ENCODE measurements at places on chromosomes 7 and 10. TPM values are rescaled to one million over a fixed set of nuclear protein-coding genes. Genes with fewer than 3 reads are reported as not detected.

The AP4M1 gene
- total RNA-seq, result 15.7 TPM

The TLX1 gene
- total RNA-seq, result not detected

The CYP3A4 gene
- total RNA-seq, result not detected

The COMTD1 gene
- 14.6 TPM for total RNA-seq

The HOXA10 gene
- total RNA-seq, result not detected

The SPAG6 gene
- not detected for total RNA-seq

The ZNF3 gene
- 31.5 TPM for total RNA-seq

The ZYX gene
- total RNA-seq, result 93.1 TPM

The DLX6 gene
- not detected for total RNA-seq

The LRMDA gene
- 1.5 TPM for total RNA-seq

The CFAP43 gene
- 0.36 TPM for total RNA-seq

The FBXO24 gene
- total RNA-seq, result 0.32 TPM

The VWA2 gene
- total RNA-seq, result 0.16 TPM

The SRRM3 gene
- 1.9 TPM for total RNA-seq

The OAT gene
- 168 TPM for total RNA-seq

The OR6B1 gene
- not detected for total RNA-seq

The ANXA8L1 gene
- total RNA-seq, result not detected

The MINDY4 gene
- total RNA-seq, result 14.2 TPM

The MALRD1 gene
- 3.7 TPM for total RNA-seq

The ITGA8 gene
- 92.0 TPM for total RNA-seq

The PRF1 gene
- not detected for total RNA-seq

The PPP1R17 gene
- total RNA-seq, result not detected

The OR13A1 gene
- total RNA-seq, result not detected

The SLC18A3 gene
- total RNA-seq, result not detected

The GIMAP4 gene
- not detected for total RNA-seq

All from hair follicle dermal papilla cell (primary cell).